ENCODE measurements at places on chromosomes 4 and X.

GRCh38 chrX:36116222-36116621, 196.7 kb downstream of the CFAP47 start:
- DNase-seq, result no peak

DNA sequence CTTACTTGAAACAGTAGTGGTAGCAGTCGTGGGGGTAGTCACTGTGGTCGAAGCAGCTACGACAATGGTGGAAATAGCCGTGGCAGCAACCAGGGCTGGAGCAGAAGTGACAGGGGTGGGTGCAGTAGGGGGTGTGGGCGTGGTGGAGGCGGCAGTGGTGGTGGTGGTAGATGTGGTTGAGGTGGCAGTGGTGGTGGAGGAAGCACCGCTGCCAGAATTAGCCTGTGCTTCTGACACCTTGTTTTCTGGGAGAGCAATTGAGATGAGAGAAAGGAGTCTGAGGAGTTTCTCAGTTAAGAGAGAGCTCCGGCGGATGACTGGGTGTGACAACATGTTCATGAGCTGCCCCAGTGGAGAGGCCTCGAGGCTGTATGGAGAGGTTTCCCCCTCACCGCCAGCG, 113.5 kb upstream of the HSD17B10 start:
- no peak for DNase-seq

GRCh38 chr4:3019145-3019846, 55.0 kb downstream of the HTT-AS start:
- no peak for DNase-seq

GRCh38 chr4:80201252-80202151, 4.2 kb downstream of the PRDM8 start:
- DNase-seq, result peak; percentile 78

- DNase-seq, result no peak
Observed at GRCh38 chr4:67983333-67983732, 20.0 kb upstream of the TMPRSS11A start.

DNA sequence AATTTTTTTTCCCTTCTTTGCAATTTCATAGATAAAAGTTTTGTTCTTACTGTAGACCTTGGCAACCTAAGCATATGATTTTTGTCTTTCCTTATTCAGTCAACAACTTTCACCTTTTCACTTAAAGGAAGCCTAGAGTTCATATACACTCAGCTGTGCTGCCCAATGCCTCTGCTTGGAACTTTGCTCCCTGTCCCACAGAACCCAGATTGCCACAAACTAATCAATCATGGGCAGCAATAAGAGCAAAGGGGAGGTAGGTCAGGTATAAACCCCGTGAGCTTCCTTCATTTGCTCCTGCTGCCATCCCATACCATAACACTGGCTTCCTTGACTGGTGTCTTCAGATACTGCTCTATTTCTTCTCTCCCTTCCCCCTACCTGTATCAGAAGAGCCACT, 51.0 kb upstream of the BEND2 start:
- no peak for DNase-seq

DNA sequence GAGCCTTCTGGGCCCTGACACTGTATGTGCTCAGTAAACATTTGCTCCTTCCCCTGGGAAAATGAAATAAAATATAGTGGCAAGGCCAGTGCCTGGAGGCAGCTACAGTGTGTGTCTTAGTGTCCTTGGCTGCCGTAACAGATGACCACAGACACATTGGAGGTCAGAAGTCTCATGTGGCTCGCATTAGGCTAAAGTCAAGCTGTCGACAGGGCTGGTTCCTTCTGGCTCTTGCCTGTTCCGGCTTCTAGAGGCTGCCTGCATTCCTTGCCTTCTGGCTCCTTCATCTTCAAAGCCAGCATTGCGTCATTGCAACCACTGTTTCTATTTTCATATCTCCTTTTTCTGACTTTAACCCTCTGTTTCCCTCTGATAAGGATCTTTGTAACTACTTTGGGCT, 83.6 kb upstream of the STX18 start:
- DNase-seq, result no peak

GRCh38 chr4:42618023-42618422, 38.9 kb downstream of the ATP8A1 start:
- DNase-seq, result no peak

DNA sequence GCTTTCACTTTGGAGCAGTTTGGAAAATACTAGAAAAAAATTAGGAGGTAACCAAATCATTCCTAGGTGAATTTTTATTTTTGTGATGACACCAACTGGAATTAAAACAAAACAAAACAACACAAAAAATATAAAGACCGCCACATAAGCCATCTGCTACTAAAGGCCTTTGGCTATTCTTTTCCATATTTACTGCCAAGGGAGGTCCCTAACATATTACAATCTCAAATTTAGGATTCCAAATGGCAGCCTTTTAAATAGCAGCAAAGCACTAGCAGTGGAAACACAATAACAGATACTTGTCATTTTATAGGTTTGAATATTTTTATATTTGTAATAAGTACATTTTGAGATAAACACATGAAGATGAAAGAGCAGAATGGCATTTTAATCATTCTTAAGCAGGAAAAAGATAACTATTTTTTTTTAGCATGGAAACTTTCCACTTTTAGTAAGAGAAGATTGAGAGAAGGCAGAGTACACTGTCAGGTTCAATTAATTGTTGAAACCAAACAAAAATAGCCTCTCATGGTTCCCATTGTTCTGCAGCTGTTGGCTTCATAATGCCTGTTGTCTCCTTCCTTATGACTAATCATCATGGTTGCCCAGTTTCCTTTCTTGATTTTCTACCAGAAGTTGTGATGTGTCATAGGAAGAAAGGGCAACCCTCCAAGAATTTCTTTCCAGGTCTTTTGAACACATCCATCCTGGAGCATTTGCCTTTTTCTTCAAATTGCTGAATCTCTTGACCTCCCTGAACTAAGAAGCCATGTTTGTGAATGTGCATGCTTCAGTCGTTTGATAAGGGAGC, 219.0 kb upstream of the EMCN start:
- DNase-seq, result no peak

DNA sequence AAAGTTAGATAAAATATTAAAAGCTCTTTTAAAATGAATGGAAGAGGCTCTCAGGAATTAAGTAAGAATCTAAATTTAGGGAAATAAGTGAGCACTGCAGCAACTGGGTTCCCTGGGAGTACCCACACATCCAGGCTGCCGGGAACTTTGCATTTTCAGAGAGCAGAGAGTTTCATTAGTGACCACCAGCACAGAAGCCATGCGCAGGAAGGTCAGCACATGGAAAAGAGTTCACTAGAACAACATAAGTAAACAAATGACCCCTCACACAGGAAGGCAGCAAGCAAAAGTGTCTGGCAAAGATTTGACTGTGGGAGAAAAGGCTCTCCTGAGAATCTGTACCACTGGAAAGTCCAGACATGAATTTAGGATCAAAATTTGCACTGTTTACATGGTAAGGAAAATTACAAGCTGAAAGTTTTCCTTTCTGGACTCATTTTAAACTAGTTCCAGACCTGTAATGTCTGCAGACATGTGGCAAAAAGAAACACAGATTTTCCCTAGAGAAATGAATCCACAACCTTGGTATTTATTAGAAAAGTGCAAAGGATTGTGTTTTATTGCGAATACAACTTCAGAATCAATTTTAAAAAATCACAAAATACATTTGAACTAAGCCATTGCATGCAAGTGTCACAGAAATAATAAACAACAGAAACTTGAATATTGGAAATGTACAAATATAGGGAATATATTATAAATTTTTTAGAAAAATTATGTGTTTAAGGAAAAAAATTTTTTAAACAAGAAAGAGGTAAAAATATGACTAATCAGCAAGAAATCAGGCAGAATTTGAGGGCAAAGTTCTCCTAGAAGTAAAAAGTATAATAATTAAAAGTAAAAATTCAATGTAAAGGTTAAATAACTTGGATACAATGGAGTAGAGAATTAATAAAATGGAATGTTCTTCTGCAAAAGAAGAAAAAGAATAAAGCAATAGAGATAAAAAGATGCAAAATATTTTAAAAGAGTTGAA, 18.4 kb upstream of the MYOZ2 start:
- no peak for DNase-seq

DNA sequence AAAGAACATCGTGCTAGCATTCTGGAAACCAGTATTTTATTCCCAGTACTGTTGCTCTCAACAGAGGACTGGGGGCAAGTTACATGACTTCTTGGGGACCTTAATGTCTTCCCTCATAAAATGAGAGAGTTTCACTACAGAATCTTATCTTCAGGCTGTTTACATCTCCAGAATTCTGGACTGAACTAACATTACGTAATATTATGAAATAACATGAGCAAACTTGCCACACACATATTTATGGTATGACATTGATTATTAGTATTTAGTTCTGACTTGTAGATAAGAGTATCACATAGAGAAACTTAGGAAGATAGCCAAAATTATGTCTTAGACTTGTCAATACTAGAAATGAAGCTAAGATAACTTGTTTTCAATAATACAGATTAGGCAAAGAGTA, 68.0 kb downstream of the NFKB1 start:
- DNase-seq, result no peak

GRCh38 chrX:40872351-40872750, 137.0 kb upstream of the MED14 start:
- no peak for DNase-seq

DNA sequence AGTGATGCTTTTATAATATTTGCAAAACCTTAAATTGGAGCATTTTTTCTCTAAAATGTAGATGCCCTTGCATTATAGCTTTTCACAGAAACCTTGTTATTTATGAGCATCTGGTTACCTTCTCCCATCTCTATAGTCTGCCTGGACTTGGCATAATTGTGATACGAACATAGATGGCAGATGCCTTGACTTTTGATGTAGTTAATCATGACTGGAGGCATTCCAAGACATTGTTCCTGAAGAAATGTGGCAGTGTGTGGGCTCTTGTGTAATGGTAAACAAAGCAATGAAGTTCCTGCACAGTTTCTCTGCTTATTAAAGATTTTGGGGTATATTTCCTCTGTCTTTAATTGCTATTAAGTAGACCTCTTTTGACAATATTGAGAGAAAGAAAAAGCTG, 500.1 kb downstream of the PCDH19 start:
- DNase-seq, result no peak

GRCh38 chrX:2692221-2693112, 1.4 kb downstream of the CD99 start:
- DNase-seq, result no peak

DNA sequence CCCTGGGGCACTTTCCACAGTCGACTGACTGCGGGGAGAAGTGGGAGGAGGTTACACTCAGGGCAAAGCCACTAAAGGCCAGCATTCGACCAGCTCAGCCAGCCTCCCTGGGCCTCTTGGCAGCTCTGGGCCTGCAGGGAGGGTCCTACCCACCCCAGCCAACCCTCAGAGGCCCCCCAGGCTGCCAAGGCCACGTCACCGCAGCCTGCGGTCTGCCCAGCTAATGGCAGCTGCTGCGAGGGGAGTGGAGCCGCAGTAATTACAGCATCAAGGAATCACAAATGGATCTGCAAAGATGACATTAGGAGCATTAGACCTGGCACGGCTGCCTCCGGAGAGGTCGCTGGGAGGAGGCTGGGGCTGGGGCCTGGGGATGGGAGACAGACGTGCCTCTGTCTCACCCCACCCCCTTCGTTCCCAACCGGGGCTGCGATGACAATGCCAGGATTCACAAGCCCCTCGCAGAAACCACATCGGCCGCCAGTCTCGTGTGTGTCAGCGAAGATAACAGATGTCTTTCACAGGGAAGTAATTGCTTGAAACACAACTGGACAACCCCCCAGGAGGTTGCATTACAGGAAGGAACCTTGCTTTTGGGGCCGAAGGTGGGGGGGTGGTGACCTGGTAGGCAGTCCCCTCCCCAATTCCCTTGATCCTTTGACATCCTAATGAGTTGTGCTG, 367.6 kb downstream of the BCOR start:
- DNase-seq, result no peak

DNA sequence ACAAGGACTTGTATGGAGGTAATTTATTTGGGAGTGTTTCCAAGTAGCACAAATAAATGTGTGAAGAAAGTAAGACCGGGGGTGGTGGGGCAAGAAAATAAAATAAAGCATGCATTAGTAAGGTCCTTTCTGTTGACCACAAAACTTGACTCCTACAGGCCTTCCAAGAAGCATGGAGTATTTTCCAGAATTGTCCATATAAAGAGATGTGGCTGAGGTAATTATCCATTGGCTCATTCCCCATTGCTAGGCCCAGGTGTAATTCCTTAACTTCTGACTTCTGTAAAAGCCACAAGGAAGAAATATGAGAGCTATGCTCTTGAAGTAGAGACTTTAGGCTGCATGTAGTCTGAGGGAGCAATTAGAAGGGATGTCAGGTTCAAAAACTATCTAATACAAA, 430.5 kb upstream of the PABPC4L start:
- no peak for DNase-seq

- no peak for DNase-seq
Observed at GRCh38 chr4:25290490-25291067, 22.0 kb upstream of the ZCCHC4 start.

DNA sequence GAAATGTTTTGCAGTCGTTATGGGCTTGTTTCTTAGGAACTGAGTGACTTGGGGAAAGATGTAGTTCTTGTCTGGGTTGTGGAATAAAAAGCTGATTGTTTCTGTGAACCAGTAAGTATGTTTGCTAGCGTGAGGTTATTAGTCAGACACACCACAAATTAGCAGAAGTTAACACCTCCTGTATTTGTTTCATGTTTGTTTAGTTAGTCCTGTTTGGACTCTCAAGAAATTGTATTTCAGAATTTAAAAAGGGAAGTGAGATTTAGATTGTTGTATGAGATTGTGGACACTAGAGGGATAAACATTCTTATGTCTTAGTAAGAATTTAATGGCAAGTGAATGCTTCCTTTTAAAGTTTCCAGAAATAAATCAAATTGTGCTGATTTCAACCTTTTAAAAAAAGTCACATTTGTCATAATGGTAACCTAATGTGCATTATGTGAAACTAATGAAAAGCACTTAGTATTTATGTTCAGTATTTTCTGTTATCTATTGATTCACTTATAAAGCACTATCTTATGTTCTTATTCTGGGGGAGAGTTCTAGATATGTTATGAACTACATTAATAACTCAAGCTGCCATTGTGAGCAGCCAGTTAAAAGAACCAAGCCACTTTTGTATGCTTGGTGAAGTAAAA, 25.6 kb downstream of the ATP10D start:
- DNase-seq, result no peak

DNA sequence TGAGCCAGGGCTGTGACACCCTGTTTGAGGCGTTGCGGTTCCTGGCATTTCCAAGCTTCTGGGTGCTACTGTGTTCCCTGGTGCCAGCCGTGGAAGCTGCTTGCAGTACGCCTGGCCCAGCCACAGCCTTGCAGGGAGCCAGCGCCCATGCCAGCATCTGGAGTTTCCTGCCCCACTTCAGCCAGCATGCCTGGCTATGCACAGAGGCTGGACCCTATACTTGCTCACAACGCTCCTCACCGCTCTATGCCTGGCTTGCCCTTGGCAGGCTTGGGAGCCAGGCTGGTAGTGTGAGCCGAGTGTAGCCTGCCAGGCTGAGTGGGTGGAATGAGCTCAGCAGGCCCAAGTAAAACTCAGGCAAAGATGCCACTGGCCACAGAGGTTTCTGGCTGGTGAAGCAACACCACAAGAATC, 22.4 kb downstream of the PRRG1 start:
- no peak for DNase-seq

GRCh38 chr4:163666332-163666873, 171.9 kb downstream of the TMA16 start:
- no peak for DNase-seq

Data from stimulated activated CD4-positive, alpha-beta T cell treated with anti-CD3 and anti-CD28 coated beads, Interleukin-4, amount 100 ng/mL, for 4 hours (primary cell).